ENCODE measurements at places on chromosomes 2 and 18. TPM values are rescaled to one million over a fixed set of nuclear protein-coding genes. Genes with fewer than 3 reads are reported as not detected.

- DNase-seq, result no peak
- peaks cover 4% of the 10 kb centered on the region for H3K27me3 ChIP-seq
- no peak within 1 kb of the TSS for H3K27ac ChIP-seq
- H3K4me3 ChIP-seq, result no peak within 1 kb of the TSS
Measured at GRCh38 chr2:68871159-68871764, at the start of gene BMP10. Gene BMP10 (minus strand): TSS chr2:68871397. CDS start chr2:68871358, 39 bp downstream.

- no peak for DNase-seq
- no peaks in the 10 kb centered on the region for H3K27me3 ChIP-seq
- H3K4me3 ChIP-seq, result no peak overlapping the region
- H3K36me3 ChIP-seq, result peaks cover 10% of the 10 kb centered on the region
- H3K27ac ChIP-seq, result no peak overlapping the region
Measured at GRCh38 chr18:80042785-80043184, 8.6 kb downstream of the RBFA start.

DNA sequence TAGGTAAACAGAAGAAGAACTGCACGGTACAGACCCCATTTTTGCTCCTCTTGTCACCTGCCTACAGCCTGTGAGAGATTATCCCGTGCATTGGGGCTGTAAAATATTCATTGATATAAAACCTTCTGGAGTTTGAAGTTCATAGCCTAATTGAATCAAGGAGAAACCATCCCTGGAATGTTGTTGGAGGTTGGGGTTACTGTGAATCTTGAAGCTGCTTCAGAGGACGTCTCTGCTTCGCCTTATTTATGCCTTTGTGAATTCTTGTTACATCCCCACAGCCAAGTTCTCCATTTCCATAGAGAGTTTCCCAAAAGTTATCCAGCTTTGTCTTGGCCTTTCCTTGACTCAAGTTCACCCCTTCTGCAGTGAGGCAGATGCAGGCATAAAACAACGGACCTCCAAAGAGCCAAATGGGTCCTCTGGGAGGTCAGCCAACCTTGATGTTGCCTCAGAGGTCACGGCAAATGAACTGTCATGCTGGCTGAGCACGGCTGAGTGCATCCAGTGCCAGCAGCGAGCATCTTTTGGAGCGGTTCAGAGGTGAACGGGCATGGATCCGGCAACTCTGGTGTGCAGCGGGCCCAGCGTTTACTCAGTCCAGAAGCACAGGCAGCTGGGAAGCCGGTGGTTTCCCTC, 317.6 kb downstream of the PRKCE start:
- peaks cover 8% of the 10 kb centered on the region for H3K4me1 ChIP-seq
- no peaks in the 10 kb centered on the region for H3K27me3 ChIP-seq
- H3K27ac ChIP-seq, result no peak overlapping the region
- no peak overlapping the region for H3K4me3 ChIP-seq
- no peak for DNase-seq

GRCh38 chr18:48059455-48060010, 129.1 kb upstream of the SMAD2 start:
- no peak for DNase-seq
- peaks cover 2% of the 10 kb centered on the region for H3K36me3 ChIP-seq
- H3K4me1 ChIP-seq, result no peaks in the 10 kb centered on the region

Gene ST6GAL2
- total RNA-seq, result 0.17 TPM

Gene SLC11A1
- 2.7 TPM for total RNA-seq

Gene CTAGE1
- total RNA-seq, result not detected
